Foreskin fibroblast (primary cell): ENCODE measurements at places on chromosomes 11 and 22.

GRCh38 chr11:116895048-116895757 lies 57.8 kb upstream of the APOA1 start:
- DNase-seq: no peak

DNA sequence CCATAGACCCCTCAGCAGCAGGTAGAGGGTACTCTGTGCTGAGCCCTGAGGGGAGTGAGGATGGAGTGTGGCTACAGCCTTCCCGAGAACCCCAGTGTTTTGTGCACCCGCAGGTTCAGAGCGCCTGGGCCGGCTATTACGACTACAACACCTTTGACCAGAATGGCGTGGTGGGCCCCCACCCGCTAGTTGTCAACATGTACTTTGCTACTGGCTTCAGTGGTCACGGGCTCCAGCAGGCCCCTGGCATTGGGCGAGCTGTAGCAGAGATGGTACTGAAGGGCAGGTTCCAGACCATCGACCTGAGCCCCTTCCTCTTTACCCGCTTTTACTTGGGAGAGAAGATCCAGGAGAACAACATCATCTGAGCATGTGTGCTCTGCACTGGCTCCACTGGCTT lies 5.6 kb upstream of the TIRAP start:
- DNase-seq: no peak

- DNase-seq: no peak
Observed at GRCh38 chr11:60931917-60932316, 7.7 kb downstream of the TMEM132A start.

- no peak for DNase-seq
Observed at GRCh38 chr11:65793625-65794400, 7.0 kb downstream of the OVOL1 start.

- DNase-seq: no peak
Observed at GRCh38 chr11:12812849-12813248, 138.6 kb downstream of the TEAD1 start.
